Posterior vena cava (tissue), 2 donors: ENCODE measurements at places on chromosomes 2 and 18. TPM values are rescaled to one million over a fixed set of nuclear protein-coding genes. Genes with fewer than 3 reads are reported as not detected.

ABCB11 gene
- total RNA-seq: not detected

BAZ2B gene
- total RNA-seq: 63.2 TPM

CHN1 gene
- total RNA-seq: 9.8 TPM

DSC2 gene
- total RNA-seq: 2.6 TPM

SERPINB7 gene
- not detected for total RNA-seq

CFC1 gene
- total RNA-seq: not detected

TUBA3D gene
- total RNA-seq: not detected

SERPINB2 gene
- 1.2 TPM for total RNA-seq
